ENCODE measurements at places on chromosomes 2 and 18.

DNA sequence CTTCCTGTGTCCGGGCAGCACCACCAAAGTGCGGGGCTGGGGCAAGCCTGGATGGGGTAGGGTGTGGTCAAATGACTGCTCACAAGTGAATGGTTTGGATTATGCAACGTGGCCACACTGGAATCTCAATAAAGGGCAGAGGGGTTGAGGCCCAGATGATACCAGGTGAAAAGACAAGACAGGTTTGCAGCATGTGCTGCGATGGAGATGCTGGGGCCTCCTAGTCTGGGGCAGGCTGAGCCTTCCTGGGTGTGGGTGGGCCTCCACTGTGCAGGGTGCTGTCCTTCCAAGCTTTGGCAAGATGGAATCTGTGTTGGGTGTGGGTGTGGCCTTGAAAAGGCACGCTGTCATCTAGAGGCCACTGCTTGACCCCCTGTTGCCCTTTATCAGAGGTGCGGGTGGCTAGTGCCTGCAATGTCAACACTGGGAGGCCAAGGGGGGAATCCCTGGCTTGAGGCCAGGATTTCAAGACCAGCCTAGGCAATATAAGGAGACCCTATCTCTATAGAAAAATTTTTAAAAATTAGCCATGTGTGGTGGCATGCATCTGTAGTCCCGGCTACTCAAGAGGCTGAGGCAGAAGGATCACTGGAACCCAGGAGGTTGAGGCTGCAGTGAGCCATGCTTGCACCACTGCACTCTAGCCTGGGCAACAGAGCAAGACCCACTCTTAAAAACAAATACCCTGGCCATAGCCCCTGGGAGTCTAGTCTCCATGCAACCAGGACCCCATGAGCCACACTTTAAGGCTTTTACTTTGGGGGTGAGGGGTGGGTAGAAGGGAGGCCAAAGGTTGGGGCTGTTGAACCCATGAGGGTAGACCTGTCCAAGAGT lies 13.8 kb downstream of the RRM2 start:
- DNase-seq, result no peak

DNA sequence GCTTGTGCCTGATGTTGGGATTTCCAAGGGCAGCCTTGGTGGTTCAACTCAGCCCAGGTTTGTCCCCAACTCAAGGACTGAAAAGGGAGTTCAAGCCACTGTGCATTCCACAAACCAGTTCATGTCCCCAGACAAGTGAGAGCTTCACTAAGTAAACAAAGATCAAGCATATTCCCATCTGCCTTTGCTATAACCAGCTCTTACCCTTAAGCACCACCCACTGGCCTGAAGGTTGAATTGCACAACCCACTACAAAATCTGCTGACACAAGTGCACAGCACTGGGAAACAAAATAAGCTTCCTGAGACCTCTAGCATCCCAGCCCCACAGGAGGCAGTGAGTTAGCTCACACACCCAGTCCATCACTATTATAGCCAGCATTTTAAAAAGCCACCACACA lies 516.7 kb downstream of the NR4A2 start:
- peak; percentile 13 for DNase-seq

- DNase-seq, result peak; percentile 64
Measured at GRCh38 chr2:138421315-138421970, 80.1 kb upstream of the SPOPL start.

DNA sequence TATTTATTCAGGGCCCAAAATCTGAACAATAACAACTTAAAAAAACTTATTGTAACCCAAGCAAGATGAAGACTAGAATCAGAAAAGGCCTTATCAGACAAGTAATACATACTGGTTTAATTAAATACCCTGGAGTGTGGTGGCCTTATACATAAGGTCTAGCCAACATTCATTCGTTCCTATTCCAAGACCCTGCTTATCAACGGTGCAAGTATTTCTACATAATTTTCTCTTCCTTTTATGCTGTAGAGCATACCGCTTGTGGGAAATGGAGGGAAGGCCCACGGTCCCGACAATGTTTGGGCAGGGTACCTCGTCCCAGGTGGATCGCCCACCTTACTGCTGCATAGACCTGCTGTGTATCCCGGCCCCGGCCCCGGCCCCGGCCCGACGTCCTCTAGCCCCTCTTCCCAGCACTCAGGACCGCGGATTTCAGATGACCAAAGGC lies 708 bp downstream of the ZNF24 start:
- no peak for DNase-seq

DNA sequence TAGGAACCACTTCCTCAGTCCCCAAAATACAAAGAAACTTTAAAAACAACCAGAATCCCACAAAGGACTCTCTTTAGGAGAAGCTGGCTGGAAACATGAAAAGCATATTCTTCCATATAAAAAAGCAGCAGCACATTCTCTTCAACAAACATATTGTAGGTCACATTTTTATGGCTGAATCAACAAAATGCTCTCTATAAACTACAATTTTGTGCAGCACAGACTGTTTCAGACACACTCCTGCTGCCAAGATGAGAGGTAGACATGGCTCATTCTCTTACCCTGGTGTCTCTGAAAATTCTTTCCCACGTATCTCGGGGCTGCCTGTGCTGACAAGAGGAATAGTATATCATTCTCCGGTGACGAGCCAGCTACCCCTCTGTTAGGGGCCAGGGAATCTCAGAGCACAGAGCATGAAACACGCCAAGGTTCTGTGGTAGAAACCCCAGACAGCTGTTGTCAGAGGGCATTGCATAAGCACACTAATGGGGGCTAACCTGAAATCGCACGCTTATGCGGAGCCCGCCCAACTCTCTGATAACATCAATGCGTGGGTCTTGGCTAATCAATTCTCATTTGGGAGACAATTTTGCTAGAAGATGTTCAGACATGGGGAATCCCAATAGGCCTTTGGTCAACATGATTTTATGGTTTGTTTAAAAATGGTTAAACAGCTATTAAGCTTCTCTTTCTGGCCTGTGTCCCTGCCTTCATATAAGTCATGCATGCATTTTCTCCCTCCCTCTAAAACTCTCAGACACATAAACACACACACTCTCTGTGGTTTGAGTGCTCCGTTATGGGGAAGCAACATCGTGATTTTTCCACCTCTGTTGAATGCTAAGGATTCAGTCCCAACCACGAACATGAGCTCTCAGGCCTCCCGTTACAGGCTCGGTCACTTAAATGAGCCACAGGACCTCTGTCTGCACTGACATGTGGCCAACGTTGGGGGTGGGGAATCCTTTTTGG lies 177.5 kb downstream of the INO80D start:
- no peak for DNase-seq

DNA sequence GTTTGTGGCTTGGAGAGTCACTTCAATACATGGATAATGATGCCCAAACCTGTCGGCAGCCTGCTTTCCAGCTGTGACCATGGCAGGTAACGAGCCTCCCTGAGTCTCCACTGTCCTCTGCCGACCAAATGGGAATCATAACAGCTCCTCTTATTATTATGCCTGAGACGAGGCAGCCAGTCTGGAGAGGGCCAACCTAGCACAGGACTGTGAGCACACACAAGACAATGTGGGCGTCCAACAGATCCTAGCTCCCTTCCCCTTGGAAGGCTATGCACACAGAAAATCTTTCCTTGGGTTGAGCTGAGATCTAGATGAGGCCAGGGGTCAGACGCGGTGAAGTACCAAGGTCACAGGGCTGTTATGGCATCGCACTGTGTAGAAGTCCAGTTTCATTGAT lies 890 bp upstream of the SLC4A3 start:
- no peak for DNase-seq

DNA sequence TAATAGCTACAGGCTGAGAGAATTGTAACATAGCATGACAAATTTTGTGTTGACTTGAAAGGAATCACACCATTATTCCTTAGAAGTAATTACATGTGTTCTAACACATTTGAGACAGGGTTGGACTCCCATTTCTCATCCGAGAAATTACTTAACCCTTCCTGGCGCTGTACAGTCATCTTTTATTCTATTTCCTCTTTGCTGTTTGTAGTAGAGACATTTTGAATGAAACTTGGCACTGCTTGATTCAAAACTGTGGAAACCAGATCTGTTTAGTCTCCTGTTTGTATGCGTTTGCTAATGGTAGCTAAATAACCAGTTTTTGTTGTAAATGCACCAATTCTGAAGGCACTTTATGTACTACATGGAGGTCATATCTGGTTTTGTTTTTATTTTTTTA lies 231.9 kb downstream of the ALPK2 start:
- DNase-seq, result no peak

DNA sequence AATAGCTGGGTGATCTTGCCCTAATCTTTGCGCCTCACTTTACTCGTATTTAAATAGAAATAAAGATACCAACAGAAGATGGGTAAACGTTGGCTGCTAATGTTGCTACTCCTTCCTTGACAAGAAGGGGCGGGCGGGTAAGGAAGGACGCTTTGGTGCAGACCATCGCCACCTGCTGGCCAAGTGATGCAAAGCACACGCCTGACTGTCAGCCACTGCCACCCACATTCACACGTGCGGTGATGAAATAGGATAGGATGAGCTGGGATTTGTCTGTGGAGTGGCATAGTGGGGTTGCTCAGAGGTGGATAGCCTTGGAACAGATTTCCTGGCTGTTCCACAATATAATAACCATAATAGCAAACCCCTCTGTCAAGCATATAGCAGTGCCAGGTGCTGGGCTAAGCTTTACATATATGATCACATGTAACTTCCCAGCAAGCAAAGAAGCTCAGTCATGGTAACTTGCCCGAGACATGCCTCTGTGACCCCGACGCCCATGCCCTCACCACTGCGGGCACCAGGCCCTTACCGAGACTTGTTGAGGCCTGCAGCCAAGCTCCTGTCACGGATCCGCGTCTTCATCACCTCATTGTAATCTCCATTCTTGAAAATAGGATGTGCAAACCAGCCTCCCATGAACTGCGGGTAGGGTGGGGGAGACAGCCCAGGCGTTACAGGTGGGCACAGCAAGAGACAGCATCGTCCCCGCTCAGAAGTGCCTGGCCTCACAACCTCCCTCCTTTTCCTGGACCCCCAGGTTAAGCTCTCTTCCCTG lies 39.3 kb downstream of the LCT start:
- peak; percentile 76 for DNase-seq

DNA sequence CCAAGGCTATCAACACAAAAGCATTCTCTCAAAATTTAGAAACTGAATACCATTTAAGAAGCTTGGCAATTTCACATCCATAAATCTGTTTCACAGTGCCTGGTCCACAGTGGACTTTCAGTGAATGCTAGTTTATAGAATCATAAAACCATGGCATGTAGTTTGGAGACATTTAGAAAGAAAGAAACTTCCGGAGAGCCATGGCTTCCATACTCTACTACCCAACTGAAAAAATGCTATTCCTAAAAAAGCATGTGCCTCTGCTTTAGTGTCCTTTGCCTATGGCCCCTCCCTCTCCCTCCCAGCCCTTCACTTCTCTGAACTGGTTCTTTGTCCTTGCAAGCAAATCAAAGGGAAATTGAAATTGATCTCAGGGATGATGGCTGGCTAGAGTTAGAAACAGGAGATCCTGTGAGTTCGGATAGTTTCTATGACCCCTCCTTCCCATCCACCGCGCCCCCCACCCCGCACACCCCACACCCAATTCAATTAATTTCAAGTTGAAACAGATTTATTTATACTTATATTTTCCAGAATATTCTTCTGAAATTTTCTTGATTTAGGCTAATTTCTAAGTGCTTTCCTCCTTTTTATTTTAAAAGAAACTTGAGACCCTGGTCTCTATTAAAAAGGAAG lies 248.3 kb downstream of the TRIB2 start:
- DNase-seq, result no peak

- DNase-seq, result no peak
Measured at GRCh38 chr2:73925033-73925704, 1.5 kb upstream of the DGUOK start.

GRCh38 chr2:37997629-37998028 lies 72.5 kb downstream of the RMDN2 start:
- DNase-seq, result no peak

GRCh38 chr2:183229386-183229785 lies 105.1 kb downstream of the NUP35 start:
- DNase-seq, result no peak

DNA sequence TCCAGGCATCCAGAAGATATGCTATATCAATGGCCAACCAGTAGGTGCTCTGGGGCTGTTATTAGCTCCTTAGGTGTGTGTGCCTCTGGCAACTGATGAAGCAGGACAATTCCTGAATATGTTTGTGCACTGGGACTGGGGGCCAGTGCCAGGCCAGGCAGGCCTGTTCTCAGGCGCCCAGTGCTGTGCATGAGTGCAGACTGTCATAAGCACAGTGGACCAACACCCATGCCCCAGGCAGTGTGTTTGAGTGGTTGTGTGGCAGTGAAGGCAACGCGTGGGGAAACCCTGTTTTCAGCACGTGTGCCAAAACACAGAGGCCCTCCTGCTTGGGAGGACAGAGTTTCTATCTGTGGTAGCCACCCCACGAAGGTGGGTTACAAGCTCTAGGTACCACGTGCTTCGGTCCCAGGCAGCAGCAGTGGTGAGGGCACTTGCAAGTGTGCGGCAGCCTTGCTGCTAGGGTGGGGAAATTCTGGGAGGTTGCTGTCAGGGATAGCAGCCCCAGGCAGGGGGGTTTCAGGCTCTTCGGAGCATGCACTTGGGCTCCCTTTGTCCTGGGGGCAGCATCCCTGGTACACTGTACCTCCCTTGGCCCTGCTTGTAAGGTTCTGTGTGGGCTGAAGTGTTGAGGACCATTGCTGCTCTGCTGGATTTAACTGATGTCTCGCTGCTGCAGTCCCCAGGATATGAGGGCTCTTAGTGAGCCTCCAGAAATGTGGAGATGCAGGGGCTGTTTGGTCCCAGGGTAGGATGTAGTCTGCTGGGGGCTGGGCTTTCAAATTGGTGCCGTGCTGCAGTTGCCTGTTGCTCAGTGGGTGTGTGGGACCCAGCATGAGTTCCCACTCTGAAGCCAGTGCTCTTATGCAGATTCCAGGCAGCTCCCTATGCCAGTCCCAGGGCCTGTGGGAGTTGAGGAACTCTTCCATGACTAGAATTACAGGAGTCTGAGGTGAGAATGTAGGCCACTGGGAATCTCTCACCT lies 280.9 kb downstream of the RPRM start:
- DNase-seq, result no peak

- no peak for DNase-seq
Measured at GRCh38 chr2:8209494-8209893, 472.4 kb upstream of the ID2 start.

GRCh38 chr2:21544392-21544791 lies 420.6 kb downstream of the TDRD15 start:
- no peak for DNase-seq

- no peak for DNase-seq
Measured at GRCh38 chr2:54038835-54039234, 68.0 kb upstream of the PSME4 start.

DNA sequence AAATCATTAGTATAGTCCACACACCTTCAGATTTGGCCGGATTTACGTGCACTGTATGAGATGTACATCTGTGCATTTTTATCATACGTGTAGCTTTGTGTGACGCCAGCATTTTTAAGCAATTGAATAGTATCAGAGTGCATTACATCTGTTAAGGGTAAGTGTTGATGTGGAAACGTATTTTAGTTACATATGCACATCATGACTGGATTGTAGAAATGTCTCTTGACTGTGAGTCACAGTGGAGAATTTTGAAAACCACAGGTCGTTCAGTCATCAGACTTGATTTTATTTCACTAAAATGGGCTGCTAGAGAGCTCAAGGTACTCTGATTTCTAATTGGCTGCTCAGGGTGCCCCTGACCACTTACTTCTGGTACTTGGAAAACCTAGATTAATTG lies 5.4 kb upstream of the GPBAR1 start:
- no peak for DNase-seq

GRCh38 chr2:120701096-120701495 lies 34.6 kb upstream of the GLI2 start:
- no peak for DNase-seq

GRCh38 chr2:169073211-169073962 lies 4.0 kb downstream of the DHRS9 start:
- no peak for DNase-seq

Measured in NCI-H460 (cell line).